ENCODE measurements at places on chromosomes 5 and 9.
A peak's percentile ranks its signal among the peaks of the same experiment; 100 is the strongest.

GRCh38 chr5:177336603-177337494, 14.6 kb downstream of the LMAN2 start:
- DNase-seq, result no peak

DNA sequence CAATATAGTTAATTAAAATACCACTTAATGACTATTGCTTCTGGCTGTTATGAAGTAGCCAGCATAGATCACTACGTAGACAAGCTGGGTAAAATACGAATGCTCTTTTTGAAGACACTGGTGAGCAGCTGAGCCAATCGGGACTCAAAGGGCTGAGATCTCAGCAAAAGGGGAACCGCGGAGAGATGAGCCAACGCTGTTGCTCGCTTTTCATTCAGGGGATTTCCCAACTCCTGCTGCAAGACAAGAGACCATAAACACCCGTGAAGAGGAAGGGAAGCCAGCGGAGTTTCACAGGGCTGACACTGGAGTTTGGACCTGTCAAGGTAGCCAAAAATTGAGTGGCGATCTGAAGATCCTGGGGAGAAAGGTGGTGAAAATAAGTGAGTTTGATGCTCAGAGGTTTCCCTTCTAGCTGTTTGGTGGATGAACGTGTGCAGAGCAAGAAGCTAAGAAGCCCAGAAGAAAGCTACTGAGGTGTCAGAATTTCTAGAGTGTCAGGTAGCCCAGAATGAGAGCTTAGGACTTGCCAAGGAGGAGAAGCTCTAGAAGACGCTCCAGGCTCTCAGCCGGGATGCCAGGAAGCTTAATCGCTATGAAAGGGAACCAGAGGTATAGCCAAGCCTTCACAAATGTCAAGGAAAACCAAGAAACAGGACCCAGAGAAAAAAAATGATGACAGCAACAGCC, 79.6 kb upstream of the RNU6ATAC start:
- no peak for DNase-seq

DNA sequence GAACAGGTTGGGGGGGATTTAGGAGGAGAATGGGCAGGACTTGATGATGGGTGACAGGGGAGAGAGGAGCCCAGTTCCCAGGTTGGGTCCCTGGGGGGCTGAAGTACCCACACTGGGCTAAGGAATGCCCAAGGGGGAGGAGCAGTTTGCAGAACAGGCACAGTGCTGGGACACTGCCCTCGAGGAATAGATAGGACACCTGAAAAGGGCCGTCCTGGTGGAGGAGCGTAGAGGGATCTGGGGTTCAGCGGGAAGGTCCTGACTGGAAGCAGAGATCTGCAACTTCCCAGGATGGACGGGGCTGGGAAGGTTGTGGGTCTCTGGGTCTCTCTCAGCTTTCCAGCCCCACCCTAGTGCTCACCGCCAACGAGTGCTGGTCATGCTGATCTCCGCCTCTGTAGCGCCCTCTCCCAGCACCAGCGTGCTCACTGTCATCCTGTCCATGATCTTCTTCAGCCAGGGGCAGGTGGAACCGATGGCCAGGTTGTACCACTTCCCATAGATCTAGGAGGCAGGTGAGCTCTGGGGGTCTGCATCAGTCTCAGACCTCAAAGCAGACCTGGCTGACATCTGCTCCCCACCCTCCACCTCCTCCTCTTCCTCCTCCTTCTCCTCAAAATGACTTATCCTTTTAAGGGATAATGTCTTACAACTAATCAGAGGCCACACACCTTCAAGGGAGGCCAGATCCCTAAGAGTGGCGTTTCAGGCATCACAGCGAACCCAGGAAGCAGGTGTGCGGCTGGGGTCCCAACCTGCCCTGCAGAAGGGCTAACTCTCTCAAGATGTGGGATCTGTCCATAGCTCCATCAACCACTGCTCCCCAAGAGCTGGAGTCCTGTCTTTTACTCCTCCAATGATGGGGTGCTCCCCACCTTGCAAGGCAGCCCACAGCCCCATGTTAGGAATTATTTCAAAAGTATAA, 1.6 kb downstream of the AMBP start:
- no peak for DNase-seq

- DNase-seq, result no peak
Measured at GRCh38 chr5:167720259-167720658, 571.2 kb upstream of the WWC1 start.

GRCh38 chr5:142215915-142216681, 107.5 kb downstream of the NDFIP1 start:
- peak; percentile 88 for DNase-seq

DNA sequence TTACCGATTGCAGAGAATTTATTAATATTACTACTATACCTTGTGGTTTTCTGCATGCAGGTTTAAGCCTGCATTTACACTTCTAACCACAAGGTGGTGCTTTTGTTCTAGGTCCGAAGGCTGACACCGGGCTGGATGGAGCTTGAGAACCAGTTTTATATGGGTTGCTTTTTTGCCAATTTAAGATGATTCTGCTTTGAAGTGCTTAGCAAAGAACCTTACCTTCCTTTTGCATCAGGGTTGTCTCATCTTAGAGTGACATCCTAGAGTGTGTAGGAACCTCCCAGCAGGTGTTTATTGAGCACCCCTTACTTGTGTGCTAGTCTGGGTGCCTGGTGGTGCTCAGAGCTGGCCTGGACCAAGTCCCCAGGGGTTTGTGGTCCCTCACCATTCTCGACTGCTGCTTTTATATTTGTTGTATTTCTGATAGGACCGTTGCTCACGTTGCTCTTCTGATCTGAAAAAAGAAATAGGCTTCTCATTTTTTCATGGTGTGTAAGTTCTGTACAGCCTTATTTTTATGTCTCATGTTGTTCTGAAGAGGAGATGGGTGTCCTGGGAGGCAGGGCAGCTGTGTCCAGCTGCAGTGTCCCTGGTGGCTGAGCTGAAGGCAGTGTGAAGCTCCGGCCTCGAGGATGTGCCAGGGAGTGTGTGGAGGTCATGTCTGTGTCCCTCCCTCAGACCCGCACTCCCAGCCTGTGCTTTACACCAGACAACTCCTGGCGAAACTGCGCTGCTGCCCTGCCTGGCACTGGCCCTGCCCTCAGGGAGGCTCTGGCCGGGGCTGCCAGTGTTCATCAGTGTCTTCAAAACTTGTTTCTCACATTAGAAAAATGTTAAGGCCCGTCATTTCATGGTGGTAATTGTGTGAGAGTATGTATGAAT, 54.3 kb downstream of the EHMT1 start:
- DNase-seq, result peak; percentile 15

GRCh38 chr9:126860077-126860756, at the start of gene ZBTB34:
ZBTB34 (plus strand) TSS chr9:126860639; CDS start chr9:126879400, 18,761 bp downstream.
- DNase-seq, result no peak

DNA sequence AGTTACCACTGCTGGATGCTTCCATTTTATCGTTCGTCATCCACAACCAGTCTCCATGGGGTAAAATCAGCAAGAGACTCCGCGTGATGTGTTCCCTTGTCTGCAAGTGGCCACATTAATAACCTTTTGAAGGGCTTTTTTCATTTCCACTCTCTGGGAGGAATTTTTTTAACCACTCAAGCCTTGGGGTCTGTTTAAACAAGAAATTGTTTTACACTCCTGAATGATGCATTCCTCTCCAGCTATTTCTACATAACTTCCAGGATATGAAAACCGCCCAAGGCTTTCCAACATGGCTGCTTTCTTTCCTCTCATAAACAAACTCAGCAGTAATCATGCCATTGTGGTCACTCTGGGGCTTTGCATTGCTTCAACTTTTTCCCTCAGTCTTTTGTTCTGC, 217.2 kb upstream of the DAPK1 start:
- DNase-seq, result peak; percentile 81

DNA sequence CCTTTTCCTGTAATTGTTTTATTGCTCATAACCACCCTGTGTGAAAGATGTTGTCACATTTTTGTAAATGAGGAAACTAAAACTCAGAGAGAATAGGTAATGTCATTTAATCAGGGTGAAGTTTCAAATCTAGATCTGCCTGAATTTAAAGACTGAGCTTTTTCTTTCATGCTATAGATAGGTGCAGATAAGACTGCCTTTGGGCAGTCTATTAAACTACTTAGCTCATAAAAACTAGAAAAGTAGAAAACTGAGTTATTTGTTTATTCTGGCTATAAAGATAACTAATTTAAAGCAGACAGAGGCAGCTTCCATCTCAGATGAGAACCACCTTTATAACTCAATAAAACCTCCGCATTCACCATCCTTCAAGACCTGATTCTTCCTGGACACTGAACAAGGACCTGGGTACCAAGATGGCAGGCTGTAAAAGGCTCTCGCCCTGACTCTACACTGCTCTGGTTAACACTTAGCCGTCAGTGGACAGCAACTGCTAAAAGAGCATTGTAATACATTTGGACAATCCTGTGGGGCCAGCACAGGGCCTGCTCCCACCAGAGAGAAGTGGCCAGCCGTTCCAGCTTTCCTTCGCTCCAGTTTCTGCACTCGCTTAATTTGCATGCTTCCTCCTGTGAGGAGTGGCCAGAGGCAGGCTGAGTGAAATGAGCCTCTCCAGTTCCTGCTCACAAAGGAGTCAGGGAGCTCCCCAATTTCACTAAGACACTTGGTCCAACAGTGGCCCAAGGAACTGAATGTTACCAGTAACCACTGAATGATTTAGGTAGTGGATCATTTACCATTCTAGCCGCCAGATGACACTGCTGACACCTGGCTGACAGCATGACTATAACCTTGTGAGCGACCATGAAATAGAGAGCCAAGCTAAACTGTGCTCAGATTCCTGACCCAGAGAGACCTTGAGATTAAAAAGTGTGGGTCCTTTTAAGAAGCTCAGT, 566.4 kb downstream of the EFNA5 start:
- DNase-seq, result no peak

- DNase-seq, result no peak
Measured at GRCh38 chr5:34609951-34610441, 46.1 kb upstream of the RAI14 start.

DNA sequence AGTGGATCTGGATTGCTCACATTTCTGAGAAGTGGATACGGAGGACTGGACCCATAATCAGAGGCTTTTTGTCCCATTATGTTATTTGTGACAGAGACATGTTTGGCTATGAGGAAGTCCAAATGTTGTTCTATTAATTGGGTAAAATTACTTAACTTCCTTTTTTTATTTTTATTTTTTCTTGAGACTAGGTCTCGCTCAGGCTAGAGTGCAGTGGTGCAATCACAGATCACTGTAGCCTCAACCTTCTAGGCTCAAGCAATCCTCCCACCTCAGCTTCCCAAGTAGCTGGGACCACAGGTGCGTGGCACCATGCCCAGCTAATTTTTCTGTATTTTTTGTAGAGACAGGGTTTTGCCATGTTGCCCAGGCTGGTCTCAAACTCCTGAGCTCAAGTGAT, 11.9 kb upstream of the PGGT1B start:
- no peak for DNase-seq

DNA sequence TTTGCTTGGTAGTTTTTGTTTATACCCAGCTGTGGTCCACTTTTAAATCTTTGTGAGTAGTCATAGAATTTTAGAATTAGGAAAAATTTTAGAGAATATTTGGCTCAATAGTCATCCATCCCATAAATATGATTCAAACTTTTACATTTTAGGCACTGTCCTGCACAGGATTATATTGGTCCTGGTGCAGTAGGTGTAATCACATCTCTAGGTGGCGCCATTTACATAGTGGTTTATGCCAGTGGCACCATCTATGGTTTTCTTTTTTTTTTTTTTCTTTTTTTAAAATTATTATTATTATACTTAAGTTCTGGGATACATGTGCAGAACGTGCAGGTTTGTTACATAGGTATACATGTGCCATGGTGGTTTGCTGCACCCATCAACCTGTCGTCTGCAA, 260.7 kb upstream of the KCNN2 start:
- DNase-seq, result peak; percentile 78

- no peak for DNase-seq
Measured at GRCh38 chr9:89249001-89249400, 62.0 kb upstream of the CKS2 start.

DNA sequence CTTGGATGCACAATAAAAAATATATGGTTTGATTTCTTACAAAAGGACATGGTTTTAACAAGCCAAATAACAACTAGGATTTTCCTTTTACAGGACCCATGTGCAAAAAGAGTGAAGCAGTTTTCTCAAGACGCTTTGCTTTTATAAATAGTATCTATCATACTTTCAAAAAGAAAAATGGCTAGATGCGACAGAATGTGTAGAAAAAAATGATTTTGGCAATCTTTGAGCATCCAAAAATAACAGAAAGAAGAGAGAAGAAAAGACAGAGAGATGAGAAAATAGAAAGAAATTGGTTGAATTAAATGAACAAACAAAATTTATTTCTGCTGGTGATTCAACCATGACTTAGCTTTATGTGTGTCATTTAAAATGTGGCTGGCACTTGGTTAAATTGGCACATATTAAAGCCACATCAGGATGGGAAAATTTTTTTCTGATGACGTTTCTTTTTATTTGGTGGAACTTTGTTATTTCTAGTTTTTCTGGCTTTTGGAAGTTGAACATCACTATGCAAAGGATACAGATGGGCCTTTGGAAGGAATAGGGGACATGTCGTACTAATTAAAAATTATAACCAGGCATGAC, 35.6 kb upstream of the NREP start:
- no peak for DNase-seq

- no peak for DNase-seq
Measured at GRCh38 chr9:1917396-1917935, 97.7 kb upstream of the SMARCA2 start.

GRCh38 chr5:149552553-149553160, 1.4 kb upstream of the CSNK1A1 start:
- no peak for DNase-seq

- peak; percentile 49 for DNase-seq
Measured at GRCh38 chr5:10366310-10367272, 13.1 kb downstream of the MARCHF6 start.

- no peak for DNase-seq
Measured at GRCh38 chr9:120852240-120853010, 9.7 kb upstream of the PSMD5 start.

DNA sequence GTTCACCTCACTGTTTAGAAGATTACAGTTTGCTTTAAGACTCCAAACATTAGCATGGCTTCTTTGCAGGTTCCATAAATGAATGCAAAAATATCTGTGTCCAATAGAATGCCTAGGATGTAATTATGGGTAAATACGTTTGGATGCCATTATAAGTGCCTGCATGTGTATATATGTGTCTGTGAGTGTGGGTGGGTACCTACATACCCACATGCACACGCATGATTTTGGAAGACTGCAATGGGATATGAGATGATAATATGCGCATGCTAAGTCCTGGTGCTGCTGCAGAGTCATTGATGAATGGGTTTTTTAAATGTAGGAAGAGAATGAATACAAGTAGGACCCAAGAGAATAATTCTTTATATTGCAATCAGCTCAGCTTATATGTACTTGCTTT, 406.4 kb downstream of the ZSWIM6 start:
- DNase-seq, result no peak

- DNase-seq, result no peak
Measured at GRCh38 chr5:170552621-170553115, 48.8 kb downstream of the KCNIP1 start.

DNA sequence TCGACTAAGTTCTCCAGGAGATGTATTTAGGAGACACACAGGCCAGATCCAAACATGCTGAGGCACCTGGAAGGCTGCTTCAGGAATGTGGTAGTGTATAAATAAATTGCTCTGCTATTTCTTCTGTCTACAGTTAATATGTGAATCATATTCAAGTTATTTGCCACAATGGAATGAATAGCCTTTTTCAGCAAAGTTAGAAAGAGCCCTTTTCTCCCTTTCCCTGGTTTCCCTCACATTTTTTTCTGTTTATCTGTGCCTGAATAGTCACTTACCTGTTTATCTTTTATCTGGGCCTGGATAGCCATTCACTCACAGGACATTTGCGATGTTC, 44.1 kb upstream of the CLINT1 start:
- no peak for DNase-seq

Data from amniotic stem cell (primary cell).